ACHN (cell line): ENCODE measurements at places on chromosomes 12 and 14.

- DNase-seq: no peak
These were observed 13.8 kb upstream of the CPNE8 start for GRCh38 chr12:38919191-38919590.

DNA sequence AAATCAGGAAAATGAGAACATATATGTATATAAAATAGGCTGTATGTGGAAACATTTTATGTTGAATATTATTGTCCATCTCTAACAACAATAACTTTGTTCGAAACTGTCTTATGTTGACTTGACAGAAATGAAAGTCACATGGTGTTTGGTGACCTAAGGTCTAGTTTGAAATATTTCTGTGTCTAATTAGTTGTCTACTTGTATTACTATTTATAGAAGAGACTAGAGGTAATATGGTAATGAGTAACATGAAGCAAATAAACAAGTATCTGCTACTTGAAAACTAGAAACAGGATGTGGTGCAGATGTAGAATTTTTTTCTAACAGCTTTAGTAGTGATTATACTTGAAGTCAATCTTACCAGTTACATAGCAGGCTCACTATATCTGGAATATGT, 3.9 kb downstream of the GPHN start:
- DNase-seq: no peak

GRCh38 chr12:51246254-51246853, 7.7 kb downstream of the DAZAP2 start:
- DNase-seq: peak; percentile 28

DNA sequence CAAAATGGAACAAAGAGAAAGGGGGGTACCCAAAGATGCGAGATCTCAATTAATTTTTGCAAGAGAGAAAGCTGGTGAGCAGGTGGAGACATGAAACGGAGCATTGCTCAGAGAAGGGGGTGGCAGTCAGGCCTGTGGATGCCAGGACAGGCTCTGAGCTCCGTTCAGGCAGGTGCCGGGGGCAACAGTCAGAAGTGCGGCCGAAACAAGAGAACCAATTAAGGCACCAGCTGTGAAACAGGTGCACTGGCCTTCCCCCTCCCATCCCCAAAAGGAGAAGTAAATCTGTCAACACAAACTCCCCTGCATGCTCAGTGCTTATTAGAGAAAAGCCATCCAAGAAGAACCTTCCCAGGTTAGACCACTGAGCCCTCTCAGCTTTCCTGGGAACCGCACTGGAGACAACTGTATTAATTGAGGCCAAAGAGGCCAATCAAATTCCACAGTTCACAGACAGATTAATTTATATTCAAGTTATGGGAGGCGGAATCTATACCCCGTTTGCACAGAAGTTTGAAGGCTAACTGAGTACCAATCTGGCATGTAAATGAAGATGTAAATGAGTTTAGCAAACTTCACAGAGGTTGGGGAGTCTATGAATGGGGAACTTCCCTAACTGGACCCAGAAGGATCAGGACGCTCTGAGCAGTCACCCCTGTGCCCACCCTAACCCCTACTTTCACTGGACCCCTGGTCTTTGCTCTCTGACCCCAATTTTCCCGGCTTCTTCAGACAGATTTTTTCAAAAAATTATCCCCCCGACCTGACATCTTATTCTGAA, 20.9 kb downstream of the OAS2 start:
- no peak for DNase-seq

DNA sequence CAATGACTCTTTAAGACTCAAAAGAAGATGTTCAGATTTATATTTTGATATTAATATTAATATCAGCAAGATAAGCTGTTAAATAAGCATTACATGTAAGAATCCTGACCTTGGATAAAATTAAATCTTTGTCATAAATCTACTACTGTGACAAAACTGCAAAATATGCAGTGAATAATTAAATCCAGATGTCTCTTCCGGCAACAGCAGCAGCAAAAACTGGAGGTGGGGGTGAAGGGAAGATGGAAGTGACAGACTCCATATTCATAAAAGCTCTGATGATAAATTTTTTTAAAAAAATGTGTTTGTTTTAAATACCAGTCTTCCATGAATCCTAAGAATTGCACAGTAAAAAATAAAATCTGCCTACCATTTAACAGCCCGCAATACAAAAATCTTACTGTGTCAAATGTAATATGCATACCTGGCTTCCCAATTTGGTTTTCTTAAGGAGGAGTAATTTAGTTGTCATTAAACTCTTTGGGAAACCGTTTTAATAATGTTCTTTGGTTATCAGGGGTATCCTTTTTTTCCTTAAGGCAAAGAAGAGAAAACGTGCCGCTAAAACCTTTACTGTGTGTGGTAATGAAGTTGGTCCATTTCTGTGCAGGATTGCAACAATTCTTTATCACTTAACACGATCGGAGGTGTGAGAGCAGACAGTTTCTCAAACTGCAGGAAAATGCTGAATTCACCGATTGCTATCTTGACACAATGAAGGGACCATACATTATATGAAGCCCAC, 478.2 kb downstream of the DIO2 start:
- DNase-seq: no peak

DNA sequence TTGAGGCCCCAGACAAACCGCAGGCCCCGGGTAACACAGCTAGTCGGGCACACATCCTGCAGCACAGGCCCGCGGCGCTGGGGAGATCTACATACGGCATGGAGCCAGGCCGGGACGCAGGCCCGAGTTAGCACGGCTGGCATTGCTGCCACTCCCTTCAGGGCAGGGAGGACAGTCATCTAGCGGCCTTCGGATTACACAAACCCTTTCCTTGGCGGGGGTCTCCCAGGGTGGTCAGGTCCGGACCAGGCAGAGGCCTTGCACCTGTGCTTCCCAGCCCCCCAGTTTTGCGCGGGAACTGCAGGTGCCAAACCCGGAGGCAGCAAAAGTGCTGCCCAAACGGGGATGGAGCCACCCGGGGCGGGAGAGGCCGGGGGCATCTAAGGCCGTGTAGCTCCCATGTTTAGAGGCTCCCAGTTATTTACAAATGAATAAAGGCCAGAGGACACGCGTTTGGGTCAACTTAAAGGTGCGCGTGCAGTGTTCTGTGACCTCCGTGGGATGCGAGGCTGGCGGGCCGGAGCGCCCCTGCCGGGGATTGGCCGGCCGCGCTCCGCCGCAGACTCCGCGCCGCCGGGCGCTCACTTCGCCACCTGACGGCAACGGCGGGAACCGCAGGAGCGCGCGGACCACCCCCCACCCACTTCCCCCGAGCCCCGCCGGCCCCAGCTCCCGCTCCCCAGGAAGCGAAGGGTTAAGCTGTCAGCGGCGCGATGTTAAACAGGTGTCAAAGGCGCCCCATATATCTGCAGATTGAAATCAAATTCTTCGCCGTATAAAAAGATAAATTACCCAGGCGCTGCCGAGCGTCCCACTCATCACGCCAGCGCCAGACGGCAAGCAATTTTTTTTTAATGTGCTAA, 18.1 kb downstream of the VSX2 start:
- DNase-seq: peak; percentile 37

GRCh38 chr12:64625243-64626077, 15.2 kb downstream of the RASSF3 start:
- DNase-seq: peak; percentile 95

DNA sequence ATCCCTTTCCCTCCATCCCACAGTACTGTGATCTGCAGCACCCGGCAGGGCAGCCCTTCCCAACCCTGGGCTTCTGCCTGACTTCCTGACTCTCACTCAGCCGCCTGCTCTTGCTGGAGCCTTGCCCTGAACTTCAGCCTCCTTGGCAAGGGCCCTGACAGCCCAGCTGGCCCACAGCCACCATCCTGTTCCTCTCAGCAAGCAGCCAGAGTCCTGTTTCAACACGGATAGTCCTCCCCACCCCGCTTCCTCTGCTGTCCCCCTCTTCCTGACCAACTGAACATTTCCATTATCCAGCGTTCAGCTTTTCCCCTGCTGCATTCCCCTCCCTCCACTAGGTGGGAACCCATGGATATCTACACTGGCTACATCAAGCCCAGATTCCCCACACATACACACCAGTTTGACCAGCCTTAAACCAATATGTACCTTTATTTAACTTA, 74.0 kb upstream of the MDM1 start:
- peak; percentile 27 for DNase-seq

DNA sequence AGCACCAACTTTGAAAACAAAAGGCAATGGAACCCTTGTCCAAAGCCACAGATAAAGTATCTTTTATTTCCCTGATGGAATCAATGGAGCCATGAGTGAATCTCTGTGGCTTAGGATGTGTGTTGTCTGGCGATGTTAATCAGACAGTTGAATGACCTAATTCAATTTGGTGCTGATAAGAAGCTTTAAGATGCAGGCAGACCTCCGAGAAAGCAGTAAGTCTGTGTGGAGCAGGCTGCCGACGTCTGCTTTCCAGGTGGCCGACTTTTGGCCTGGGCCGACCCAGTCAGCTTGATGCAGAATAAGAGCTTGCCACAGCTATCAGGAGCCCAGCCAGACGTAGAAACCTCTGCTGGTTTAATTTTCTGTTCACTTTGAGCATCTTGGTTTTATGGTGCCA, 21.1 kb upstream of the TMEM132C start:
- no peak for DNase-seq

- DNase-seq: no peak
These were observed 8.8 kb downstream of the SERPINA10 start for GRCh38 chr14:94284221-94284620.

DNA sequence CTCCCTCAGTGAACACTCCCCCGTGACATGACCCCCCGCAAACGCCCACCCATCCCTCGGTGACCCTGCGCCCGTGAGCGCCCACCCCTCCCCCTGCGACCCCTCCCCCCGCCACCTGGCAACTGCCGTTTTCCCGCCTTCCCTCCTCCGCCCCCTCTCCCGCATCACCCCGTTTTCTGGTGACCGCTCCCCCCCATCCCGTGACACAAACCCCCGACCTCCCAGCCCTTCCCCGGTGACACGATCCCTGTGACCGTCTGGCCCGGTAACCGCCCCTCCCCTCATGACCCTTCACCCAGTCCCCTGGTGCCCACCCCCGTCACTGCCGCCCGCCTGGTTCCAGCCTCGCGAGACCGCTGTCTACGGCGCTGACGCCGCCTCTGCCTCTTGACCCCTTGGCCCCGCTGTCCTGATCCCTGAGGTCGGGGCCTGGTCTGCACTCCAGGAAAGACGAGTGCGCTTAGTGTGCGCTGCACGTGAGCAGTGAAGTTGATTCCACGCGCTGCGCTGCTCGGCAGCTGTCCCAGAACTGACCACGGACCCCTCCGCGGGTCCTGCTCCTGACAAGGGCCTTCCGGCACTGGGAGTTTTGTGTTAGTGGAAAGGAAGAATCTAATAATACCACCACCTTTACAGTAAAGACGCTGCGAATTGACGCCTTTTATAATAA, 59.4 kb downstream of the DDX51 start:
- peak; percentile 71 for DNase-seq

DNA sequence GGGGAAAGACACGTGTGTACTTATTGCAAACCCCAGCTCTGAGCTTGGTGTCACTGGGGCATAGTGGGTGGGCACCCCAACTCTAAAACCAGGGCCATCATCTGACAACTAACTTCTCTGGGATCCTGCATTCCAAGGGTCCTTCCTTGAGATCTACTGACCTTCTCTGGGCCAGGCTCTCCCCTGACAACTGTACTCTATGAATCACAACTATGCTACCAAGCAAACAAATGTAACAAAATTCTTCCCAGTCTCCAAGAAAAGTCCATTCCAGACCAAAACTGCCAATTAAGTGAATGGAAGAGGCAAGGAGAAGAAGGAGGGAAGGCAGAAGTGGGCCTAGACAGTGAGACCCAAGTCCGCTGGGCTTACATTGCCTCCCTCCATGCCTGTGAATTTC, 38.2 kb downstream of the VWF start:
- DNase-seq: no peak

DNA sequence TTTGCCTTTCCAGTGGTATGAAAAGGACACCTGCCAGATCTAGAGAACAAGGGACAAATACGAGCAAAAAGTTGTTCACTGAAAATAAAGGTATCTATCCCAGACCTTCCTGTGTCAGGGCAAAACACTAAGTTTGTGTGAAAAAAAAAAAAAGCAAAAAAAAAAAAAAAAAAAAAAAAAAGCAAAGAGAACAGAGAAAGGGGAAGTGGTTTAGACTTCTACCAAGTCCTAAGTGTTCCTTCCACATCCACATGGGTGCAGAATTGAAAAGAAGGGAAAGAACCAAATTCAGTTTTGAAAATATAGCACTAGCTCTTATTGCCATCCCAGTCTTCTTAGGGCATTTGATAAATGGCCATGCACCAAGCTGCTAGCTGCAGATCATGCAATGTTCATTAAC, 41.7 kb downstream of the ZCRB1 start:
- no peak for DNase-seq

- no peak for DNase-seq
These were observed 94.9 kb downstream of the BCAT1 start for GRCh38 chr12:24854017-24854416.

GRCh38 chr12:108559748-108560147, 1.2 kb downstream of the SART3 start:
- DNase-seq: peak; percentile 28
